CD4-positive, alpha-beta T cell (primary cell): ENCODE measurements at places on chromosomes 2 and 18.

- no peak for DNase-seq
Observed at GRCh38 chr2:9914384-9915065, 37.0 kb upstream of the GRHL1 start.

DNA sequence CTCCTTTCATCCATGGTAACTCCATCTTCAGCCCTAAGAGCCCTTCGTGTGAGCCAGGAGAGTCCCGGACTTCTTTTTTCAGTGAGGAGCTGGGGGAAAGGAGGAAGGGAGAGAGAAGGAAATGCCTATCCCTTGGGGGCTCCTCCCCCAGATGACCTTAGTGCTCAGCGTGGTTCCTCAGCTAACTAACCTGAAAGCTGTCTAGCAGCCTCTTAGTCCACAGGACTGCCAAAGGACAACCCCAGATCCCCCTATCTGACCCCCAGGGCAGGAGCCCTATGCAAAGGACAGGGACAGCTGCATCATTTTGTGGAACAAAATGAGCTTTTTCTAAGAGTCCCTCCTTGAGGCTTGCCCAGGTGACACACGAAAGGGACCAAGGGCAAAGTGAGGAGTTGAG lies 7.9 kb downstream of the SPR start:
- DNase-seq = no peak

DNA sequence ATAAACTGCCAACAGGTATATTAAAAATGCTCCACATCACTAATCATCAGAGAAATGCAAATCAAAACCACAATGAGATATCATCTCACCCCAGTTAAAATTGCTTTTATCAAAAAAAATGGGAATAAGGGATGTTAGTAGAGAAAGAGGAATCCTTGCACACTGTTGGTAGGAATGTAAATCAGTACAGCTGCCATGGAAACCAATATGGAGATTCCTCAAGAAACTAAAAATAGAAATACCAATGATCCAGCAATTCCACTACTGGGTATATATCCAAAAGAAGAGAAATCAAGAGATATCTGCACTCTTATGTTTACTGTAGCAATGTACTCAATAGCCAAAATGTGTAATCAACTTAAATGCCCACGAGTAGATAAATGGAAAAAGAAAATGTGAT lies 40.6 kb downstream of the ZRANB3 start:
- DNase-seq = no peak

DNA sequence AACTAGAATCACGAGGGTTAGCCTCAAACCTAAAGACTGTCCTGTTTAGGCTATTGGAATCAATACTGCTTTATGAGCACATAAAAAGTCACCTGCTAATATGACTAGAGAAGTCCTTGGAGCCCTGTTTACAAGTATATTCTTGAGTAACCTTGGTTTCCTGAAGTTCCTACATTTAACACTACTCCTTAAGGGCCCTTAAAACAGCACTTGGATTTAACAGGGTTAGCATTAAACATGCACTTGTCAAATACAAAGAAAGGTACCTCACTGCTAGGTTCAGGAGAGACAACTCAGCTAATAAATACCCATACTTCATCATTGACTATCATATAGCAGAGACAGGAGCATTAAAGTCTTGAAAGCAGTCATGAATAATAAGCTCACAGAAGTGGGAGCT lies 96.7 kb downstream of the SLC5A7 start:
- no peak for DNase-seq

- DNase-seq = no peak
Observed at GRCh38 chr2:20469595-20469994, 22.7 kb downstream of the RHOB start.

GRCh38 chr18:49052891-49053644 lies 102.3 kb upstream of the SMAD7 start:
- DNase-seq = peak; percentile 18

DNA sequence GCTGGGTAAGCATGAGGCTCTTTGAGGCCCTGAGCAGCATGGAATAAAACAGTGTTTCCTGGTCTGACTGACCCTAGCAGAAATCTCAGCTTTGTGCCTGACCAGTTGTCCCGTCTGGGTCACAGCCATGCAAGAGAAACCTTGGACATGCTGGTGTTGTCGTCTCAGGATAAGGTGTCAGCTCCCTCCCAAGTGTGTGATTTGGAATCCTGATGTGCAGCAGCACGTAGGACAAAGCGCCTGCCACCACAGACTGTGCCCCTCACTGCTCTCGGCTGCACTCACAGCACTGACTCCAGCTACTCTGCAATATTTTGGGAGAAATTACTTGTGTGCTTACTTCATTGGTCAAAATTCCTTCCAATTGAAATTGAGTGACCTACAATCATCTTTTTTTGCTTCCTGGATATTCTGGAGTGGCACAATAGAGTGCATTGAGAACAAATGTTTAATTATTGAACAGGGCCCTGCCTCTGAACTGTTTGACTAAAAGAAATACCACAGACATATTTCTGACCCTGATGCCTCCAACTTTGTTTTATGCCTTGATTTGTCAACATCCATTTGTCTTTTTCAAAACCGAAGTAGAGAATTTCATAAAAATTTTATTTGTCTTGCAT lies 352.4 kb downstream of the SOCS6 start:
- DNase-seq = no peak

DNA sequence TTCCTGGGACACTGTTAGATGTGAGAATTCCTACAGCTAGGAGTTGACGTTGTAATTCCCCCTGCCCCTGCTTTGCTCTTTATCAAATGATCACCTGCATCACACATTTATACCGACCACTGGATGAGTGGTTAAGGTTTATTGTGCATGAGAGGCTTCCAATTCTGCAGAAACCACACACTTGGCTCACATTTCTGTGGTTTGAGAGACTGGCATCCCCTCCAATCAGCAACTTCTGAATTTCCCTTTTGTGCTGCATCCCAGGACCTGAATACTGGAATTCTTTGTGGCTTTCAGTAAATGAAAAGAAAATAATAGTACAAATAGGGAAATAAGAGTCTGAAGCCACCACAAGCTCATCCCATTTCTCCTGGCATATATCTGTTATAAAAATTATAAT lies 628.7 kb upstream of the PIK3C3 start:
- DNase-seq = no peak

GRCh38 chr2:129759472-129760010 lies 219.9 kb upstream of the RAB6C start:
- no peak for DNase-seq

DNA sequence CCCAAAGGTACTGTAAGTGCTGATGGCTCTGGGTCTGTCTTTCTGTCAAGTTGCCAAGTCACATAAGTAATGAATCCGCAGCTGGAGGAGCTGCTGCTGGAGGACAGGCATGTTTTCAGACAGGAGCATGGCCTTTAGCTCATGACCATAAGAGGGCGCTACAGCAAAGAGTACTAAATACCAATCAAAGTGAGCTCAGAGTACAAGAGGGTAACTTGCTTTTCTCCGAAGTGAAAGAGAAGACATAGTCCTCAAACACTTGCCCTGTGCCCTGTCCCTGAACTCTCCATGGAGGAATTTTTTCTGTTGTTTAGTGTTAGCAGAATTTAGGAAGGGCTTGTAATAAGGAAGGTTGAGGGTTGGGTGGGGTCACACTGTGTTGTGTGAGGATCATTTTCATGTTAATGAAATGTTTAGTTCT lies 58.0 kb upstream of the EML6 start:
- no peak for DNase-seq

GRCh38 chr2:176873403-176873802 lies 339.2 kb upstream of the HNRNPA3 start:
- no peak for DNase-seq

DNA sequence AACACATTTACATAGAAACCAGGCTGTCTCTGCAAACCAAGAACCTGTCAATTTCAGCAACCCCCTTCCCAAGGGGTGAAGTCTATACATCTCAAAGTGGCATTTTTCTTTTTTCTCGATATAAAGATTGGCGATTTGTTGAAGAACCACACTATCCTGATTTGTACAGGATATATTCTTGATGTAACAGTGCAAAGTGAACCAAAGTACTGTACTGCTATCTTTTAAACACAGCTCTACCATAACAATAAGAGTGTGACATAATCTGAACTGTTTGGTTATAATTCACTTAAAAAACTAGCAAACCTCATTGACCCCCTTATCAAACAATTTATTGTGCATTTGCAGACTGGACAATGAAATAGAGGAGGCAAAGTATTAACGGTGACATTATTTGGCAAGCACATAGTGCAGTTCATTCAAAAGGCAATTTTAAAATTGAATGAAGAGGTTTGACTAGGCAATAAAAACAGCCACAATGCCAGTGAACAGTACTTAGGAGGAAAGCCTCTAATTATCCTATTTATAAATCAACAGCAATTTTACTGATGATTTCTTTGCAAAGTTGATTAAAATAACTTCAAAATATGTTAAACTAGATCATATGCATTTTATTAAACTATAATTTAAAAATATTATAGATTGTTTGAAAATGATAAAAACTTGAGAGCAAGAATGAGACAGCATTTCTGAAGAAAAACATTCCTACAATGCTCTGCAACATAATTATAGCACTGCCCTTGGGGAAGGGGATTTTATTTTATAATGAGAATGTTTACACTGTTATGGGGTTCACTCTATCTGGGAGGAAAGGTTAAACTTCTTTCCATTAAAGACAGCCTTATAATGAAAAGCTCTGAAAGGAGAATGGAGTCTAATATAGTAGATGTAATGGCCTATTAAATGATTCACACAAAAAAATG lies 440.9 kb downstream of the ZEB2 start:
- no peak for DNase-seq

GRCh38 chr2:191936882-191937405 lies 90.1 kb upstream of the CAVIN2 start:
- no peak for DNase-seq

DNA sequence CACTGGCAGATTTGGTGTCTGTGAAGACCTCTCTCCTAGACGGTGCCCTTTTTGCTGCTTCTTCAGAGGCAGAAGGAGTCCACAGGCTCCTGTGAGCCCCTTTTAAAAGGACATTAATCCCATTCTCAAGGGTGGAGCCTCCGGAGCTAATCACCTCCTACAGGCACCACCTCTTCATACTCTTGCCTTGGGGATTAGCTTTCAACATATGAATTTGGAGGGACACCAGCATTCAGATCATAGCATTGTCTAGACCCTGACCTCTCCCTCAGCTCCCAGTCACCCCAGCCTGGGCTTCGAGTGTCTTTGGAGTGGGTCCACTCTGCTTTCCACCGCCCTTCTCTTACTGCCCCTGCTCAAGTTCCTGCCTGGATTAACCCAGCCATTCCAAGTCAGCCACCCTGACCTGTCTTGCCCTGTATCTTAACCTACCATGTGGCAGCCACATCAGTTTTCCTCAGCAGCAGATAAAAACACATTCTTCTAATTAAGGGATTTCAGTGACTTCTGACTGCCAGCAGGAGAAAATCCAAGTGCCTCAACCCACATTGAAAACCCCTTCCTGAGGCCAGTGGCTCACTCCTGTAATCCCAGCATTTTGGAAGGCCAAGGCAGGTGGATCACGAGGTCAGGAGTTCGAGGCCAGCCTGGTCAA lies 6.1 kb upstream of the NCL start:
- no peak for DNase-seq

GRCh38 chr18:22172120-22172582 lies 2.8 kb downstream of the GATA6 start:
- no peak for DNase-seq

GRCh38 chr2:4931721-4932365 lies 760.3 kb upstream of the SOX11 start:
- DNase-seq = no peak

- no peak for DNase-seq
Observed at GRCh38 chr18:22428672-22429071, 11.0 kb upstream of the CTAGE1 start.

DNA sequence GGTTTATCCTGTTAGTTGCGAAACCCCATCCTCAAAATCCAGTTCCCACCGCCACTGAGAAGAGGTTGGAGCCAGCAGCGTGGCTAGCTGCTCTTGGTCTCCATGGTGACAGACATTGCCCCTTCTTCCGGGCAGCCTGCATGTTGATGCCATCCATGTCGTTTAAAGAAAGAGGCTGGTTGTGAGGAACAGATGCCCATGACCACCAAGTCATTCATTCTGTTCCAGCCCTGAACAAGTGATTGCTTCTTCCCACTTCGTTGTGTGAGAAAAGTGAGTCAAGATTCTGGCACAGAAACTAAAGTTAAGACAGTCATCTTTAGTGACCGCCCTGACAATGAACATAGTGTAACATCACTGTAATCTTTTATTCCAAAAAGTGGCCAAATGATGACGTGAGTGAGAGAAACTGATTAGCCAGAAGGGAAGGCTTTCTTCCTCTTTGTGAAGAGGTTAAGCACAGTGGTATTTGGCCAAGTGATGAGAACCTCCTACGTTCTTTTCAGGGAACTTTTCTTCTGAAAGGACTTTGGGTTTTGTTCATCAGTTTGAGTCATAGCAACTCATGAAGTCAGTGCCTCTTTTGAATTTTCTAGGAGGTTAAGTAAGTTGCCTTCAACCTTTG lies 272.5 kb downstream of the GALR1 start:
- DNase-seq = no peak

DNA sequence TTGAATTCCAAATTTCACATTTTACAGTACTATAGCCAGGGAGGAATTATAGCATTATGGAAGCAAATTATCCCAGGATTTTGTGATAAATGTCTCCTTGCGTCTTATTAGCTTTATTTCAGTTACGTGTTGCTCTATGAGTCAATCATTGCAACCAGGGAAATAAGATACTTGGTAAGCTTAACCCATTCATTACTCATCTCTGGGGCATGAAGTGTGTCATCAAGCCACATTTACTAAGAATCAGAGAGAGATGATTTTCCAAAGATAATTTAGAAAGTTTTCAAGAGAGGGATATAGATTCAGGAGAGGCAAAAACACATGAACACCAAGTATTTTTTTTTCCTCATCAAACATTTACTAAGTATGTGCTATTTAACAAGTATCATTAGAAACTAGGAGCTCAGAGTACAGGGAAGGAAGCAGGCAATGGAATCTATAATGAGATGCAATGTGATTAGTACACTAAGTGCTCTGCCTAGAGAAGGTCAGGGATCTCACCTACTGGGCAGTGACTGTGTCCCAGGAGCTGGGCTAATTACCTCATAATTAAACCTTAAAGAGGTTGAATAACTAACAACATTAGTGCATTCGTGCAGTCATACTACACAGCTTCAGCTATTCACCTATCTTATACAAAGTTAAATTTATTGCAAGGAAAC lies 217.8 kb upstream of the NXPH2 start:
- no peak for DNase-seq

DNA sequence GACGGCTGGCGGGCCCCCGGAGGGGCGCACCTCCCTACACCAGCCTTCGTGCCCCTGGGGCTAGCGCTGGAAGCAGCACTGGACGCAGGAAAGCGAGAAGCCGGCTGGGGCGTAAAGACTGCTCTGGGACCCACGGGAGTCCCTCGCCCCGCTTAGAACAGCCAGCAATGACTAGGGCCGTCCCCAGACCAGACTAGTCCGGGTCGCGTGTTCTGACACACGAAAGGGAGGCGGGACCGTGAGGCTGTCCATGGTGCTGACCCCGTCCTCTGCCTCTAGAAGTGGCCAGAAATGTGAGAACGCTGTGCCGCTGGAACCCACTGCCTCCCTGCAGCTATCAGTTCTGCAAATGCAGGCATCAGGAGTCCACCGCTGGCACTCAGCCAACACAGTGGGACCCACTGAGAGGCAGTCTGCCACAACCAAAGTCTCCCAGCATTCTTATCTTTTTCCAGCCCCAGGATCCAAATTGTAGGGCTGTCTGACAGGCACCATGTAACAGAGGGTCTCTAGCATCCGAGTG lies at the start of gene UCN:
Gene UCN, minus strand, starts transcription at position 87 of the 523 bp plus-strand sequence. CDS start 550 bp downstream, outside the sequence.
- DNase-seq = no peak
